Thyroid gland (tissue), 4 donors: ENCODE measurements at places on chromosomes 5 and 9. TPM values are rescaled to one million over a fixed set of nuclear protein-coding genes. Genes with fewer than 3 reads are reported as not detected.

DNA sequence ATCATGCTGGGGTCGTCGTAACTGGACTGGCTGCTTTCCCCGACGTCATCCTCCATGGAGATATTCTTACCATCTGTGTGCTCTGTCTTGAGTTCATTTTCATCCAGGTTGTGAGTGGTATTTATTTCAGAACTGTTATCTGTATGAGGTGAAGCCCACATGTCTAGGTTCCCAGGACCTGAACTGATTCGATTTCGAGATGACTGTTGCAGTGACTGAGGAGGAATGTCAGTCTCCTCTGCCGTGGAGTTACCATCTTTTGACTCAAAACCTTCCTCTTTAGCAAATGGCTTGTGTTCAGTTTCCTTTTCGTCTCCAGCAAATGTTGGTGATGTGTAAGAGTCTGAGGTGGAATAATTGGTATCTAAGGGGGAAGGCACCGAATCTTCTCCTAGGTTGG lies 55.2 kb upstream of the PCA3 start:
- DNase-seq = no peak
- no peaks in the 10 kb centered on the region for H3K27me3 ChIP-seq
- H3K4me1 ChIP-seq = no peaks in the 10 kb centered on the region

GRCh38 chr5:26805076-26805475 lies 233.3 kb downstream of the CDH9 start:
- no peak overlapping the region for H3K27ac ChIP-seq
- H3K36me3 ChIP-seq = no peaks in the 10 kb centered on the region
- no peaks in the 10 kb centered on the region for H3K27me3 ChIP-seq
- no peak for DNase-seq
- no peak overlapping the region for H3K4me3 ChIP-seq

GRCh38 chr5:60453186-60453976 lies 246.6 kb downstream of the DEPDC1B start:
- H3K27me3 ChIP-seq = no peaks in the 10 kb centered on the region
- no peak for DNase-seq
- H3K4me1 ChIP-seq = no peaks in the 10 kb centered on the region
- no peak overlapping the region for H3K4me3 ChIP-seq
- H3K36me3 ChIP-seq = no peaks in the 10 kb centered on the region

DNA sequence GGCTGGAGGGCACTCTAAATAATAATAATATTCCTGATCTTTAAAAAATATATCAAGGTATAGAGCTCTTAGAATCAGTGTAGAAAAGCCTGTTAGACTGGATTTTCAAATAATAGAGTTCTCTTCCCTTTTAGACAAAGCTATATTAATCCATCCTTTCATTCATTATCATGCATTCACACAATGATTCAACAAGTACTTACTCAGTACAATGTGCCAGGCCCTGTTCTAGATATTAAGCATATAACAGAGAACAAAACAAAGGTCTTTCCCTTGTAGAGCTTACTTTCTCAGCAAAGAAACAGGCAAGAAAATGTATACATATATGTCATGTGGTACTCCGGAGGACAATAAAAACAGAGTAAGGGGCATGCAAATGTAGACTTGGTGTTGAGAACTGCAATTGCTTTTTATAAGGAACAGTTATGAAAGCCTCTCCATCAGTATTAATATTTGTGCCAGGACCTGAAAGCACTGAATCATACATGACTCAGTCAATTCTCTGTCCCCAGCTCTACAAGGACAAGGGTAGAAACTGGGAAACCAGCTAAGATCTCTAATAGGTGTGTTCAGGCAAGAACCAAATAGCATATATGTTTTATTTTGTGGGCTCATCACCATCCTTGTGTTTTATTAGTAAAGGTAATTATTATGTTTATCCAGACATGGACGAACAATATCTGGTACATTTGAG lies 72.2 kb downstream of the PIP5K1B start:
- no peaks in the 10 kb centered on the region for H3K36me3 ChIP-seq
- no peak overlapping the region for H3K4me3 ChIP-seq
- H3K27me3 ChIP-seq = no peaks in the 10 kb centered on the region
- DNase-seq = no peak
- no peak overlapping the region for H3K27ac ChIP-seq

DNA sequence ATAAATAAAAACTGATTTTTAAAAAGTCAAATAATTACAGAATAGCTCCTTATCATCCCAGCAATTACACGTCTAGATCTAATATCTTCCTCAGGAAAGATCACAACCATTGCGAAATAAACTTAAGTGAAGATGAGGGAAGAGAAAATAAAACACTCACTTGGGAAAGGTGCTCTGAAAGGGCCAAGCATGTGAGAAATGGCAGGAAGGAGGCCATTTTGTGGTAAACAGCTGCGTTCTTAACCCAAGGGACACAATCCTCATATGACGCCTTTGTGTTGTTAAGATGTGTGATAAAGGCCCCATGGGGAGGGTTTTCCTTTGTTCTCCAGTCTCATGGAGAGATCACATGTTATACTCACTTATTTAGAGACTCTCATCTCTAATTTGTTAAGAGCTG lies 32.5 kb downstream of the JAKMIP2 start:
- H3K27ac ChIP-seq = no peak overlapping the region
- no peaks in the 10 kb centered on the region for H3K36me3 ChIP-seq
- H3K27me3 ChIP-seq = no peaks in the 10 kb centered on the region

DNA sequence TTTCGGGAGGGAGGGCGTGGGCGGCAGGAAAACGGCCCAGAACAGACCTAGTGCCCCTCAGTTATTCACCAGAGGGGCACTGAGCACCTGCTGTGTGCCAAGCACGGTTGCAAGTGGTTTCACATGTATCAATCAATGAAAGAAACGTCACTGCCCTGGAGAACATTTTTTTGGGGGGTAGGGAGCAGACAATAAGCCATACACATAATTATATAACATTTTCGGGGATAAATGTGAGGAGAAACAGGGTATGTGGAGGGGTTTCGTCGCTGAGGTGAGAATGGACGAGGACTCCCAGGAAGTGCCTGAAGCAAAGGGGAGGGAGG lies 444 bp upstream of the ZNF354A start:
- H3K36me3 ChIP-seq = peaks cover 7% of the 10 kb centered on the region
- no peak for DNase-seq
- no peak overlapping the region for H3K27ac ChIP-seq
- no peaks in the 10 kb centered on the region for H3K27me3 ChIP-seq
- no peaks in the 10 kb centered on the region for H3K4me1 ChIP-seq
- peak overlapping the region; percentile 91 for H3K4me3 ChIP-seq

- no peaks in the 10 kb centered on the region for H3K27me3 ChIP-seq
- no peak overlapping the region for H3K27ac ChIP-seq
- H3K4me3 ChIP-seq = no peak overlapping the region
- peaks cover 15% of the 10 kb centered on the region for H3K4me1 ChIP-seq
- H3K36me3 ChIP-seq = no peaks in the 10 kb centered on the region
Measured at GRCh38 chr5:103224118-103224893, 34.3 kb upstream of the MACIR start.

DNA sequence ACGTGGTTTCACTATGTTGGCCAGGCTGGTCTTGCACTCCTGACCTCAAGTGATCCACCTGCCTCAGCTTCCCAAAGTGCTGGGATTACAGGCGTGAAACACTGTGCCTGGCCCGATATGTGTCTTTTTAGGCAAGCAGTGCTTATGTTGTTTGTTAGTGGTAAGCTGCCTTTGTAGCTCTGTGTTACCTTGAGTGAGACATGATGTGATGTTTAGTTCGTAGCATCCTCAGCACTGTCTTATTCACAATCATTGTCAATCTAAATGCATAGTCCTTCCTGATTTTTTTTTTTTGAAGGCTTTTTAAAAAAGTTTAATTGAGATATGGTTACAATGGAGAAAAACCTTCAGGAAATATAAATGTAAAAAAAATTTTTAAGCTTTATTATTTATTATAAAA lies 45.5 kb downstream of the EXOSC2 start:
- H3K4me1 ChIP-seq = peaks cover 3% of the 10 kb centered on the region
- no peak overlapping the region for H3K27ac ChIP-seq
- H3K27me3 ChIP-seq = no peaks in the 10 kb centered on the region
- no peak for DNase-seq
- H3K4me3 ChIP-seq = no peak overlapping the region

DNA sequence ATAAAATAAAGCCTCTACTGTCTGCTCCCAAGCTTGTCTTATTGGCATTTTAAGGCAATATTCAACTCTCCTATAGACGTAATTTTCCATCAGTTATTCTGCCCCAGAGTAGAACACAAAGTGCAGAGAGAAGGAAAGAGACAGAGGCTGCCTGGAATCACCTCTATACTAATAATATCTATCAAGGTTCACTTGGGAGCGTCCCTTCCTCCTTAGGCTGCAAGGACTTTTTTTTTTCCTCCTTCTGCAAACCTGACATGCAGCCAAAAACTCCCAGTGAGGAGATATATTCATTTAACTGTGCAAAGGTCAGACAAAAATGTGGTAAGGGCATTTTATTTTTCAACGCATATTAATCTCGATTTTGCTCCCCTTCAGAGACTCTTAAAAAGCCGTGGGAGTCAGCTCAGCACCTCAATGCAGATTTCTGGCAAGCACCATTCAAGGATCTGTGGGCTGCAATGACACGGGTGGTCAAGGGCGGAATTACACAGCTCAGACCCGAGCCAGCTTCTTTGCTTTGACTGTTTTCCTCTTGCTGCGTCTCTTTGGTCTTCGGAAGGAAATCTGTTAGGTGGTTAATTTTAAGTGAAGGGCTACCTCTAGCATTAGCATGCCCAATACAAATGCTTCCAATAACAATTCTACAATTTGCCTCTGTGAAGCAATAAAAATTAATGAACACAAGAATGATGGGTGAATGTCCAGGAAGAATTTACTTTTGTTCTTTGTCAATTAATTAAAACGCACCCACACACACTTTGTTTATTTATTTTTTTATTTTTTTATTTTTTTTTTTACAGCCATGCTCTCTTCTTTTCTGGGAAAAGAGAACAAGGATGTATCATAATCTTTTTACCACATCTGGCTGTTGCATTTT lies 587.7 kb upstream of the GRAMD2B start:
- no peak overlapping the region for H3K4me3 ChIP-seq
- H3K4me1 ChIP-seq = no peaks in the 10 kb centered on the region
- no peak overlapping the region for H3K27ac ChIP-seq
- peak; percentile 52 for DNase-seq
- H3K27me3 ChIP-seq = no peaks in the 10 kb centered on the region

- H3K4me3 ChIP-seq = no peak overlapping the region
- no peaks in the 10 kb centered on the region for H3K27me3 ChIP-seq
- no peak overlapping the region for H3K27ac ChIP-seq
- no peak for DNase-seq
Measured at GRCh38 chr9:91557327-91557726, 133.7 kb upstream of the NFIL3 start.

IGIP gene
- total RNA-seq = 25.1 TPM

CCNO gene
- 9.7 TPM for total RNA-seq
